ENCODE measurements at places on chromosomes 16 and 17.

- no peak for DNase-seq
These were observed 58.3 kb downstream of the PRMT7 start for GRCh38 chr16:68369168-68369567.

GRCh38 chr17:47735536-47736011 is 2.5 kb downstream of the TBX21 start:
- no peak for DNase-seq

GRCh38 chr16:74221828-74222227 is 74.8 kb upstream of the PSMD7 start:
- DNase-seq = no peak

DNA sequence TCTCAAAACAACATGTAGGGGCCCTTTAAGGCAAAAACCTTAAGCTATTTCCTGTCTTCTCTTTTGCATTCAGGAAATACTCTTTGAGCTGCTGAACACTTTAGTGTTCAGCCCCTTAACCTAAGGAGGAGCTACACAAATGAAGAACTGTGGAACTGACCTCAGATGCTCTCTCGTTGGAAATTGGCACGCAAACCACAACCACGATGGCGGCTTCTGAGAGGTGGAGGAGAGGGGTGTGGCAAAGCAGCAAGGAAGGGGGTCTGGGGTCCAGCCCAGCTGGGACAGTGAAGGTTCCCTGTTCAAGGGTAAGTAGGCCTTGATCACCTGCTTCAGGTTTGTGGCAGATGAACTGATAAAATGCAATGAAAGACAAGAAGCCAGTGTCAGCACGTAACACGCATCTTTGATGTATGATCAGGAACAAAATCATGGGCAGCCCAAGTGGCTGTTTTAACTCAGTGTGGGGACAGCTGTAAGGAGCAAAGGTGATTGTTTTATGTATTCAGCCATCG is 291.6 kb upstream of the TNRC6C start:
- no peak for DNase-seq

GRCh38 chr17:27993161-27993695 is 49.2 kb upstream of the NLK start:
- no peak for DNase-seq

GRCh38 chr16:57627184-57627871 is 1.1 kb upstream of the ADGRG1 start:
- no peak for DNase-seq

DNA sequence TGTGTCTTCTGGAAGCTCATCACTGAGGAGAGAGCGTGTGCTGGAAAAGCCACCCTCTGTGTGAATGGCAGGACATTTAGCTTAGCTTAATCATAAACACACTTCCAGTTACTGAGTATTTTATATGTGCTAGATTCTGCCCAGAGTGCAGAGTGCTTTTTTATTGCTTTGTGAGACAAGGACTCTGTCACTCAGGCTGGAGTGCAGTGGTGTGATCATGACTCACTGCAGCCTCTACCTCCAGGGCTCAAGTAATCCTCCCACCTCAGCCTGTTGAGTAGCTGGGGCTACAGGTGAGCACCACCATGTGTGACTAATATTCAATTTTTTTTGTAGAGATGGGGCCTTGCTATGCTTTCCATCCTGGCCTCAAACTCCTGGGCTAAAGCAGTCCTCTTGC is 61.4 kb upstream of the IRX3 start:
- no peak for DNase-seq

- peak; percentile 83 for DNase-seq
These were observed 311 bp upstream of the KDM8 start for GRCh38 chr16:27202923-27203506.

DNA sequence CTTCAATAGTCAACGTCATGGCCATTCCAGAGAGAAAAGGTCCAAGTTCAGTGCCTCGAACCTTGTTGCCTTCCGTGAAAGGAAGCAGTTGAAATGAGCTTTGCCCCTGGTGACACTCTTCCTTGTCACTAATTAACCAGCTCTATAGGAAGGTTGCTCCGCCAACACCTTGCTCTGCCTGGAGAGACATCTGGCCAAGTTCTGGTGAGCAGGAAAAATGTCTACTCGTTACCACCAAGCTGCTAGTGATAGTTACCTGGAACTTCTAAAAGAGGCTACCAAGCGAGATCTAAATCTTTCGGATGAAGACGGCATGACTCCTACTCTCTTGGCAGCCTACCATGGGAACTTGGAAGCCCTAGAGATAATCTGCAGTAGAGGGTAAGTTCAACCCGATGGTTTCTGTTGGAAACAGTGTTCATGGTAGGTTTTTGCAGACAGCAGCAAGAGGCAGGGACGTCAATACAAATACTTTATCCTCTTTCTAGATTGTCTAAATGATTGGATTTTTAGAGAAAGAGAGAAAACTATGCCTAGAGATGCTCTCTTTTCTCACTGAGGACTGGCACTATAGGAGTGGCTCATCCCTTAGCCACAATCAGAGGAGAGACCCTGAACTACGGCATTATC is at the start of gene ANKS4B:
ANKS4B (plus strand) TSS at position 179 of the 630 bp plus-strand sequence; CDS start at position 218, 39 bp downstream.
- DNase-seq = no peak

- no peak for DNase-seq
These were observed 213.6 kb downstream of the SEC14L1 start for GRCh38 chr17:77354420-77354669.

DNA sequence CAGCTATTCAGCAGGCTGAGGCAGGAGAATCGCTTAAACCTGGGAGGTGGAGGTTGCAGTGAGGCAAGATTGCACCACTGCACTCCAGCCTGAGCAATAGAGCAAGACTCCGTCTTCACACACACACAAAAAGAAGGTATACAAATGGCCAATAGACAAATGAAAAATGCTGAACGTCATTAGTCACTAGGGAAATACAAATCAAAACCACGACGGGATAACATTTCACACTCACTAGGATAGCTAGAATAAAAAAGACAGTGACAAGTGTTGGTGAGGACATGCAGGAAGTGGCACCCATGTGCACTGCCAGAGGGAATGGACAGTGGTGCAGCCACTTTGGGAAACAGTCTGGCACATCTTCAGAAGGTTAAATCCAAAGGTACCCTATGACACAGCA is 172.9 kb downstream of the FTO start:
- no peak for DNase-seq

- no peak for DNase-seq
These were observed 8.8 kb downstream of the RUNDC1 start for GRCh38 chr17:42989141-42989540.
